ENCODE measurements at places on chromosomes 6 and 20.

DNA sequence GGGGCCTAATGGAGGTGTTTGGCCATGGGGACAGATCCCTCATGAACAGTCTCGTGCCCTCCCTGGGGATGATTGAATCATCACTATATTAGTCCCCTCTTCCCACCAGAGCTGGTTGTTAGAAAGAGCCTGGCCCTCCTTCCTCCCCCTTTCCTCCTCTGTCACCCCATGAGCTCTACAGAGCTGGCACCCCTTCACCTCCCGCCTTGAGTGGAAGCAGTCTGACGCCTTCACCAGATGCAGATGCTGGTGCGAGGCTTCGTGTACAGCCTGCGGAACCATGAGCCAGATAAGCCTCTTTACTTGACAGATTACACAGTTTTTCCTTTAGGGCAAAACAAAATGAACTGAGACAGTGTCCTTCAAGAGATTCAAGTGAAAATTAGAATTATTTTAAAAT, 74.4 kb upstream of the RIPOR2 start:
- no peak for DNase-seq

DNA sequence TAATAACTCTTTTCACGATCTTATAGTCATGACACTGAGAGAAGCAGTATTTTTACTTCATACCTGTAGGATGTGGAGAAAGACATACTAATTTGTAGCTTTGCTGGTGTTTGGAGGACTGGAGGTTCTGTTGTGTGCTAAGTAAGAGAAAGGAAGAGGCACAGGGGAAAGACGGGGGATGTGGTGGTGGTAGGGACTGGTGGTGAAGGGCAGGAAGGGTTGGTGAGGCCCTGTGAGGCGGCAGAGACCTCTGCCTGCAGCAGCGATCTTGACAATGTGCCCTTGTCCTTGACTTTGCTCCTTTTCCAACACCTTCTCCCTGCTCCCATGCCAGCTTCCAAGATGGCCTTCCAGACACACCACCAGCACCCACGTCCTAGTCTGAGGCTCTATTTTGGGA, 32.6 kb upstream of the MPC1 start:
- no peak for DNase-seq

- no peak for DNase-seq
Measured at GRCh38 chr6:106084989-106085691, 996 bp upstream of the PRDM1 start.

- peak; percentile 29 for DNase-seq
Measured at GRCh38 chr6:167682125-167682524, 144.6 kb upstream of the AFDN start.

GRCh38 chr6:95648636-95649035, 71.3 kb downstream of the MANEA start:
- no peak for DNase-seq

GRCh38 chr20:58173930-58174707, 54.3 kb downstream of the ANKRD60 start:
- DNase-seq, result no peak

DNA sequence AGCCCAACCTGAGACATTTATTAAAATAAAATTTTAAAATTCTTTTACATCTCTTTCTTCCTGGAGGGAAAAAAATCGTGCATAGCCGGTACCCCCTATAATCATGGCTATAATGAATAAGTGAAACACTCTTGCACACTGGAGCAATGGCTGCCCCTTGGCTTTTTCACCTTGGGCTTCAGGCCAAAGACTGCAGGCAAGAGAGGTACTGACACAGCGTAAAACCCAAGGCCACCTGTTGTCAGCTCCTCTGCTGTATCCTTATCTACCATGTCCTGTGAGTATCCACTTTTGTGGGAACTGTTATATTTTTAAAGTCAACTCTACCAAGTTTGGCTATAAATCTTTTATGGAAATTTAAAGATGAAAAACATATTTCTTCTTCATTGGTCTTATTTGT, 23.0 kb upstream of the LY86 start:
- no peak for DNase-seq

- DNase-seq, result peak; percentile 84
Measured at GRCh38 chr6:35240838-35241801, 18.4 kb upstream of the ZNF76 start.

DNA sequence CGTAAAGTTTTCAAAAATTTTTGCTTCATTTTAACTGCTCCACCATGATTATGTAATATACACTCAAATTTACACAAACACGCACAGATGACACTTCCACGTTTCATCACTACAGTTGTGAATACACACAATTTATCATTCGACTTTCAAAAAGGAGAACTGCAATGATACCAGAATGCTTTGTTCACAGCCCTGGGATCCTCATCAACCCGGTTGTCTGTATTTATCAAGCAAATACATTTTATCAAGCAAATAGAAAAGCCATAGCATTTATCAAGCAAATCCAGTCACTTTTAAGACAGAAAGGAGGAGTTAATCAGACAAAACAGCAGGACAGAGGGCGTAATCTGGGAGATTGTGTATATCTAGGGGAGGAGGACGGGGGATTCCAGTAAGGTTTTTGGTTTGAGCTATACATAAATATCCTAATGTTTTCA, 20.3 kb upstream of the ABT1 start:
- DNase-seq, result no peak

Measured in urothelium cell line (cell line).